ENCODE measurements at places on chromosomes 4 and X.

DNA sequence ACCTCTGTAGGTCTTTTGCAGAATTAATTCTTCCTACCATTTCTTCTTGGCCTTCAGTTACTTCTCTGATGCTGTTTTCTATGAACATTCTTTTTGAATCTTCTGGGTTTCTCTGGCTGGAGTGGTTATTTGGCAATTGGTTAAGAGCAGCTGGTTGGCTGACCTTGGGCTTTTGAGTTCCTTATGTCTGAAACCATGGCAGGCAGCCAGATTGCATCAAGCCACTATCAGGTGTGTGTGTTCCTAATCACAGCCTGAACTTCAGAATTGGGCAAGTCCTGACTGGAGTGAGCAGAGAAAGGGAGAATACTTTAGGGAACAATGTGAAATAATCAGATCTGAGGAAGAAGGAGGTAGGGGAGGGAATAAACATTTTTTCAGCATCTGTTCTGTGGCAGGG lies 90.2 kb downstream of the ARHGAP10 start:
- DNase-seq: no peak

DNA sequence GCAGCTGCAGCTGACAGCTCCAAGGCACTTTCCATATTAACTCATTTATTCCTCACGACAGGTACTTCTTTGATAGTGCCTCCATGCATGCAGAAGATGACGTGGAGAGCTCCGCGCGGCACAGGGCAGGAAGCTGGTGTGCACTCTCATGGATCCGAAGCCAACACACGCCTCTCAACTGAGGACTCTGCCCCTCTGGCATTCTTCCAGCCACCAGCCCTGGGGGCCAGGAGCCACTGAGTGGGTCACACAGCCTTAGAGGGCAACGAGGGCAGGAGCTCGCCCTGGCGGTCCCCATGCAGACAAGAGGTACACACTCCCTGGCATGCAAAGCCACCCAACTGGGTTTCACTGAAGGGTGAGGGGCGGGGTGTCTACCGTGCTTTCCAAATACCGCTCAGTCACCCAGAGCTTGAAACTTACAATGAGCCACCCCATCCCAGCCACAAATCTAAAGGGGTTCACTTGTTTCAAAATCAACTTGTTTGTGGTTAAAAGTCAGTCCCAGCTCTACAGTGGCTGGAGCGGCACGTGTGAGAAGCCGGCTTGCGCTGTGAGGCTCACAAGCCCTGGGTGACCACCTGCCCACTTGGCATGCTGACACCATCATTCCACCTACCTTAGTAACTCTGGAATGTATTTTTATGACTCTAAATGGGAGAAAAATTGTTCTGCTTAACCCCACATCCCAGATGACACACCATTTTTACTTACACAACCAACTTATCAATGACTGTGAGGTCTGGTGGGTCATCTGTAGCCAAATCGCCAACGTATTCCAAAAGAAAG lies 16.2 kb downstream of the NOP14 start:
- DNase-seq: no peak

- no peak for DNase-seq
Measured at GRCh38 chr4:129453524-129454200, 357.7 kb downstream of the C4orf33 start.

DNA sequence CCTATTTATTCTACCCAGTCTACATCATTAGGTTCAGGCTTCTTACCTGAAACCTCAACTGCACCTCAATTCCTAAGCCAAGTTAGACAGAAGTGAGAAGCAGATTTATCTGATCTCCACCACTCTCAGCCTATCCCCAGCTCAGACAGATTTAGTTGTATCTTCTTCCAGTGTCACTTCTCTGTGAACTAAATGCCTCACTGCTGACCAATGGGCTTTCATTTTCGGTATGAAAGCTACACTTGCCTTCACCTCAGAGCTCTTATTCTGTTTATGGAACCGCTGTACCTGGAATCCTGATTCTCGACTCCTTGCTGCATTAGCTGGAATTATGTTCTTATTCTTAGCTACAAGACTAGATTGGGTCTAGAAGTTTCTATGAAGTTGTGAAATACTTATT lies 833.2 kb downstream of the CCSER1 start:
- DNase-seq: no peak

DNA sequence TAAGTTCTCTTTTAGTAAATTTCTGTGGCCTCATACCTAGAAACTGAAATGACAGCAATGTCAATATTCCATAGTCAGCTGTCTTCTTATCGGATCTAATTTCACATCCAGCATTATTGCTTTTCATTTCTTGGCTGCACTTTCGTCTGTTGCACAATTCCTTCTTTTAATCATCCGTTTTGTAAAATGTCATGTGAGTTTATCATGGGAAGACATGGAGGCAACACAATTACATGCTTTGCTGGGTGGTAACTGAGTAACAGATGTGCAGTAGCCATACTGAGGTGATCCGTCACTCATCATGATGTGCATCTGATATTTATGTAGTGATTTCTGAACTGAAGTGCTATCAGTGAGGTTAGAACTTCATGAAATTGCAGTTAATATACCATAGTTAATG lies 68.3 kb upstream of the SLC7A11 start:
- DNase-seq: peak; percentile 29

- DNase-seq: no peak
Measured at GRCh38 chrX:72026341-72027023, 105.2 kb downstream of the RTL5 start.

DNA sequence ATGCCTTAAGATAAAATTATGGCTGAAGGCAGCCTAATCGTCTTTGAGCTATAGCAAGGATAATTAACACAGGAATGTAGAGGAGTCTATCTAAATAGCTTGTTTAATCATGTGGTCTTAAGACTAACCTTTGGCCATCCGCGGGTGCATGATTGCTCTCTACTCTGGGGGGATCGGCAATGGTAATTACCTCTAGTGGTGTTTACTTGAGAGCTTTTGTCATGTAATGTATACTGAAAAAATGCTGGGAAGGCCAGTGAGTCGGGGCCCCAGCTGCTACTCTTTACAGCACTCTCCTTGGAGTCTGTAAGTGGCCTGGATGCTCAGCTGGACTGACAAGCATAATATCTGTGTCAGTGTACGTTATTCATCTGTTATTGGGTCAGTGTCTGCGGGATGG lies 65.5 kb upstream of the GNPDA2 start:
- no peak for DNase-seq

GRCh38 chr4:13665701-13666660 lies 38.5 kb upstream of the BOD1L1 start:
- no peak for DNase-seq

DNA sequence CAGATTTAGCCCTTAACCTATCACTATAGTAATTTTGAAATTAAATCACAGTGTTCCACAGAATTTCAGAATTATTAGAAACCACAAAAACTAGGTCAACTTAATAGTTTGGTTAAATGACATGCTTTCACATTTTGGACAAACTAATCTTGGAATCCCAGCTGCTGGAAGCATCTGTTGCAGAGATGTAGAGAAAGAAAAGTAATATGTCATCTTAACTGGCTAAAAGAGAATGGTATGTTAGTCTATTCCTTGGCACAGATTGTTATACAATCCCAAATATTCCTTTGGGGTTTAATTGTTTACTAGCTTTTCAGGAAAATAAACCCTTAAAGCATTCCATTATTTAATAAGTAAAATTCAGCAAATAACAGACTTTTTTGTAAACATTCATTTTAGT lies 519.9 kb downstream of the IL15 start:
- no peak for DNase-seq

DNA sequence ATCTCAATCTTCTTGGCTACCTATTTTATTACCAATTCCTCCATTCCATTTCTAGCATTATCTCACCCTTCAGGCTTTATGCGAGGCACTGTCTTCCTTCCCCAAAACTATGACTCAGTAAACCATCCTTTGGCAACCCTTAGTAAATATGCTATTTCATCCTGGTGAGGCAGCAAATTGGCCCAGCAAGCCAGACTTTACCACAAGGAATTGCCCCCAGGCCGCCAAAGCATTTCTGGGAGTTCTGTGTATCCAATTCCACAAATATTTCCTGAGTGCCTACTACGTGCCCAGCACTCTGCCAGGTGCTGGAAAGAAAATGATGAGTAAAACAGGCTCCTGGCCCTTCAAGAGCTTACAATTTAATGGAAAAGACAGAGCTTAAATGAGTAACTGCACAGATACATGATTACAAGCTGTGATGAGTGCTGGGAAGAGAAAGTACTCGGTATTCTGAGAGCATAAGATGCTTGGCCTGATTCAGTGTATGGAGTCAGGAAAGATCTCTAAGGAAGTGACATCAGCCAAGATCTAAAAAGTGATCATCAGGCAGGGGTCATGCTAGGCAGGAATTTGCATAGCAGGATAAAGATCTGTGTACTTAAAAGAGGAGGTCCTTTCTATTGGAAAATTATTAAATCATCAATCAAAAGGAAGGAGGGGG lies 193.8 kb downstream of the ADAMTS3 start:
- peak; percentile 68 for DNase-seq

DNA sequence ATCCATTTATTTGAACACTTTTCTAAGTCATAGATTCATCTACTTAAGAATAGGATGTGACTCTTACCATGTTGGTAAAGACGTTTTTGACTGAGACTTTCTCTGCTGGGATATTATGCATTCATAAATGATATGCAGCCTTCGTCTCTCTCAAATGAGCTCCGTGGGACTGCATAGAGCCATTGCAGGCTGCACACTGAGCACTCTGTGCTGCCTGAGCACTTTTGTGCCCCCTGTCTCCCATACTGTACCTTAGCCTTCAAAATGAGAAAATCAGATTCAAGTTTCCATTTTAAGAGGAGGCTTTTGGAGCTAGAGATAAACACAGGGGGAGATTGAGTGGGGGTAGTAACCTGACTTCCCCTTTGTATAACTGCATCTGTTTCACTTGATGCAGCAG lies 433.6 kb downstream of the ZIC3 start:
- DNase-seq: no peak

DNA sequence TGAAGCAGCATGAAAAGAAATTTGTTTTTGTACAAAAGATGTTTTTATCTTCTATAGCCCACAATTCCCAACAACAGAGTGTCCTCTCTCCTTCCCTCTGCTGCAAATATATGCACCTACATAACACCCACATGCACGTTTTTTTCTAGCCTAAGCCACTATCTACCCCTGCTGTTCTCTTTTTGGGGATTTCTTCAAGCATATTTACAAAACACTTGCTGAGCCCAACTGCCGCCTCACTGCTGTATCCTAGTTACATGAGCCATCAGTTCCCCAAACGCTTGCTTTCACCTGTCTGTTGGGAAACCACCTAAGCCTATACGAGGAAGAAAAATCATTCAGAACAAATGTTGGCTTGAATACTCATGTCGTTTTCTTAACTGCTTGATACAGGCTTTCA lies 127.2 kb downstream of the CHRNA9 start:
- DNase-seq: no peak

GRCh38 chr4:163895378-163896005 lies 401.0 kb downstream of the TMA16 start:
- DNase-seq: no peak

- no peak for DNase-seq
Measured at GRCh38 chrX:112961981-112962380, 121.3 kb upstream of the AMOT start.

- no peak for DNase-seq
Measured at GRCh38 chr4:187711586-187711985, 284.0 kb upstream of the ZFP42 start.

- peak; percentile 24 for DNase-seq
Measured at GRCh38 chrX:45424326-45424725, 223.7 kb upstream of the DIPK2B start.

DNA sequence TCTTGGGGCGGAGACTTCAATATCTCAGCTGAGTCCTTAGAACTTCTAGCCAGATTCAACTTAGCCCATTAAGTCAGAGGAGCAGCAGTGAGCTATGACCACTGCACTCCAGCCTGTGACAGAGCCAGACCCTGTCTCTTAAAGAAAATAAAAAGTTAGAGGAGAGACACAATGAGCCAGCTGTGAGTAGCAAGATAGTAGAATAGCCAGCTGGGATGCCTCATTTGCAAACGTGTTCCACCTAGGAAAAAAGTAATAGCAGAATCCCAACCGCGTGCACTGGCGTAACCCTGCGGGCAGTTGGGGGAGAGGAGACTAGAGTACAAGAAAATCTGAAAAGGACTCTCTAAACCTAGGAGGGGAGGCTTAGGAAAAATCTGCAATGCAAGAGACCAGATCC lies 133.2 kb upstream of the ANXA3 start:
- DNase-seq: no peak

DNA sequence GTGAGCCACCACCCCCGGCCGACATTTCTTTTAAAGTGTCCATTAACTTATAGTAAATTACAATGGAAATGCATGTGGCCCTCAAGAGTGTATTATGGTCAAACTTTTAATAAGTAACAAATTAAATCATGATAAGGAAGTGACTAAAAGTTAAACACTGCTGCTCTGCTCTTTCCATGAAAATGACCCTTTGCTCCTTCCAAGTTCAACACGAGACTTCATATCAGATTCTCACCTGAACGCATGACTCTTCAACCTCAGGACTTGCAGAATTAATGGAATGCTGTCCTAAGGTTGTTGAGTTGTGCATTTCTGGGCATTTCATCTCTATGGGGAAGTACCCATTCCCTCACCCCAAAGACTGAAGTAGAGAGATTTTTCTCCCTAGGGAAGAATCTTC lies 27.1 kb downstream of the AWAT2 start:
- no peak for DNase-seq

DNA sequence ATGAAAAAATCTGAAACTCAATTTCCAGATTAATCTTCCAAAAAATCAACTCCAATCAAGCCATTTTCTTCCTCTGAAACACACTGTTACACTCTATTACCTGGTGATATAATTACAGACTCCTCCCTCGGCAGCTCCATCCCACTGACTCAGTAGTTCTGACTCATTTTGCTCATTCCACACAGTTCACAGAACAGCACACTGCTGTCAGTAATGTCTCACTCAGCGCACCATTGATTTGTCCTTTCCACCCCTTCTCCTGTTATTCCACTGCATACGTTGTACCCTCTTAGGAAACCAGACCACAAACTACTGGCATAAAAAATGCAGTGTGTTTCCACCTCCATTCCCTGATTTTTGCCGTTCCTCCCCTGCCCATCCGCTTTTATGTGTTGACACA lies 212.7 kb downstream of the SLIT2 start:
- DNase-seq: no peak

DNA sequence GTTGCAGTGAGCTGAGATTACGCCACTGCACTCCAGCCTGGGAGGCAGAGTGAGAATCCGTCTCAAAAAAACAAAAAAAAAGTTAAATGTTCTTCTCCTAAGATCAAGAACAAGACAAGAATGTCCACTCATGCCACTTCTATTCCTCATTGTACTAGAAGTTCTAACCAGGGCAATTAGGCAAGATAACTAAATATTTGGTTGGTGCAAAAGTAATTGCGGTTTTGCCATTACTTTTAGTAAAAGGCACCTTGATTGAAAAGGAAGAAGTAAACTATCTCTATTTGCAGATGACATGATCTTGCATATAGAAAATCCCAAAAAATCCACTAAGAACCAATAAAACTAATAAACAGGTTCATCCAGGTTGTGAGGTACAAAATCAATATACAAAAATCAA lies 24.0 kb upstream of the SLC7A3 start:
- no peak for DNase-seq

GRCh38 chrX:12977761-12978204 lies 2.9 kb downstream of the TMSB4X start:
- DNase-seq: no peak

GRCh38 chr4:77001907-77002306 lies 52.4 kb downstream of the SEPTIN11 start:
- no peak for DNase-seq
